ENCODE measurements at places on chromosomes 6 and 20.

DNA sequence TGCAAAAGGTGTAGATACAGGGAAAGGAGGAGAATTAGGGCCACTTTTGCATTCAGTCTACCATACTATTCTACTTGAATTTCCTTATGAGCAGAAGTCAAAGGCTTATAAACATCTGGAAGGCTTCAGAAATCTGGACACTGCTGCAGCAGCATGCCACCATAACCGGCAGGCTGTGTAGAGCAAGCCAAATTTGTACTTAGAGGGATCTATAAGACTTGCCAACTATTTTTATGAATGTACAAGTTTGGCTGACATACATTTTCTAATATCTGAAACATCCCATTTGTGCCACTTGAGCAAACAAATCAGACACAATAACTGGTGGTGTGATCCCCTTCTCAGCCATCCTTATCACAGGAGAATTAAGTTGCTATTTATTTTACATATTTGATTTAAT is 14.0 kb upstream of the PLCB1 start:
- no peak for DNase-seq

DNA sequence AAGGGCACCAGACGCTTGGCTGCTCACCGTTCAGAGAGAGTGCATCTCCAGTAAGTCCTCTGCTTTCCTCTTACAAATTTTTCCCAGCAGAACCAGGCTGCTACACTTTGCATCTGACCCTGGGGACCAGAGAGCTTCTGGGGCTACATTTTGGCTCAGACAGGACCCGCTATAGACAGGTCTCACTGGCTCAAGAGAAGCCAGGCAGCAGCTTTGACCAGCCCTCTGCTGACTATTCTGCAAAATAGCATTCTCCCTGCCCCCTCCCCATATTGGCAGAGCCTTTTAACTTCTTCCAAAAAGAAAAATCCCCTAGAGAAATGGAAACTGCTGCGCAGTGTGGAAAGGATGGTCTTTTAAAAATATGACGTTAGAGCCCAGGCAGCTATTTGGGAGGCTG is 37.2 kb downstream of the CPXM1 start:
- no peak for DNase-seq

GRCh38 chr6:110778333-110778732 is 36.9 kb downstream of the CDK19 start:
- DNase-seq: no peak

- no peak for DNase-seq
These were observed 193.8 kb upstream of the SNX9 start for GRCh38 chr6:157629220-157629619.

DNA sequence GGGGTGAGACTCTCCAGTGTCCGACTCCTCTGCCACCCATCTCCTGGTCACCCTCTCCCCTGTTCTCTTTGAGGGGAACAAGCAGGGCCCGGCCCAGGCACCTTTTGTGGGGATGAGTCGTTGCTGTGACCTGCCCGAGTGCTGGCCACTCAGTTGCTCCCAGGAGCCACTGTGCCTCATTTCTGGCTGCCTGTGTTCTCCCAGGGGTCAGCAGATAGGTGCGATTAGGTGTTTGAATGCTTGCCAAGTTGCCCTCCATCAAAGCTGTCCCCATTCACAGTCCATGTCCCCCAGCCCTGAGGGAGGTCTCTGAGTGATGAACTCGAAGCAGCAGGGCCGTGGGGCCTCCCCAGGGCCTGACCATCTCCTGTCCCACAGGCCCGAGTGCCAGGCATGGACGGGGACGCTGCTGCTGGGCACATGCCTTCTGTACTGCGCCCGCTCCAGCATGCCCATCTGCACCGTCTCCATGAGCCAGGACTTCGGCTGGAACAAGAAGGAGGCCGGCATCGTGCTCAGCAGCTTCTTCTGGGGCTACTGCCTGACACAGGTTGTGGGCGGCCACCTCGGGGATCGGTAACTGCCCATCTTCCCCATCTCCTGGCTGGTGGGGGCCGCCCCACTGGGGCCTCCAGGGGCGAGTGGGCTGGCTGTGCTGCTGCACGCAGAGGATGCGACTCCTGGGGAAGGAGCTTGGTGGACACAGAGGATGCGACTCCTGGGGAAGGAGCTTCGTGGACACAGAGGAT is 4.1 kb downstream of the SLC17A9 start:
- no peak for DNase-seq

DNA sequence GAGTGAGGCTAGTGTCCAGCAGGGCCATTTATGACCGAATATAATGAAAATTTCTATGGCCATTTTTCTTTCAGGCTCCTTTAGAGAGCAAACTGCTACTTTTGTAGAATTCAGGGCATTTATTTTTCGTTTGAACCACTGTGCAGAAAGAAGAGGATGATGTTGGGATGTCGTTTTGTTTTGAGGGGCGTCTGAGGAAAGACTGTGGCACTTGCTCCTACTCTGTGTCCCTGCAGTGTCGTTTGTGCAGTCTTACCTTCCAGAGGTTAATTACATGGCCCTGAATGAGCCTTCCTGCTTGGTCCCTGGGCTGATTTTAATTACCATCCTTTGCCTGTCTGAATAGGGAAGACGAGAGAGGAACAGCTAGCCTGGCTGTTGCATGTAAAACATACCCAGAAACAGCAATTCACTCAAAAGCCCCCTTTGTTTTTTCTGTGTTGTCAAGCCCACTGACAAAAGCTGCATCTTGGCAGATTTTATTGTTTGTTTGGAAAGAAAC is 65.3 kb downstream of the CTNNBL1 start:
- DNase-seq: no peak

- peak; percentile 97 for DNase-seq
These were observed at the start of gene PPP1R10 for GRCh38 chr6:30616811-30617564. Gene PPP1R10 (minus strand): TSS chr6:30617243. CDS start chr6:30609944, 7,299 bp downstream.

GRCh38 chr20:4018023-4018748 is 2.8 kb upstream of the RNF24 start:
- no peak for DNase-seq

GRCh38 chr20:10689385-10689784 is 15.6 kb upstream of the JAG1 start:
- no peak for DNase-seq

DNA sequence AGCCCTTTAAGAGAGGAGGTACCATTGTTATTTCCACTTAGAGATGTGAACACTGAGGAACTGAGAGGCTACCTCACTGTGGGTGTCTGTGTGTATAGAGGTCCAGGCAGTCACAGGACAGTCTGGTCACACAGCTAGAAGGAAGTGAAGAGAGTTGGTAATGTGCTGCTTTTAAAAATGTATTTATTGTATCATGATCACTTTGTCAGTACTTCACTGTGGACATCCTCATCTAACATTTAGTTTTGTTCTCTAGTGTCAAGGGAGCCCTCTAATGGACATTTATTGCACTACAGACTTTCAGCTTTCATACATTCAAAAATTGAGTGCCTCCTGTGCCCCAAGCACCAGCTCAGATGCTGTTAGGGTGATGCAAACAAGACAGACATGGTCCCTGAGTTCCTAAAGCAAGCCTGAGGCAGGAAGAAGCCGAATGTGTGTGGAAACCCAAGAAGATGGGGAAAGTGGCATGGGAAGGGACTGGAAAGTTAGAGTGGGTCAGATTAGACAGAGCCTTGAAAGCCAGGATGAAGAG is 123.0 kb downstream of the SLC16A10 start:
- DNase-seq: peak; percentile 71

DNA sequence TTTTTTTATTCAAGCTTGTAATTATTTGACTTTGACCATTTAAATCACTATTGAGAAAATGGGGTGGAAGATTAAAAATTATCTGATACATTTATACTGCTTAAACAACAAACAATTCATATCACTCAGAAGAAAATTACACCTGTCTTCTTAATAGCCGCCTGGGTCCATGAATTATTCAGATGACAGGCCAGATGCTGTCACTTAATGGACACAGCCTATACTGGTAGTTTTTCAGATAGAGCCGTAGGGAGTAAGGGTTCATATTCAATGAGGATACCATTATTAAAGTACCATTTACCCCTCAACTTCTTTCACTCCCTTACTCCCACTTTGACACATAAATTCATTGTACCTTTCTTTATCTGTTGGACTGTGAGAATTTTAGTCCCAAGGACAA is 1193.4 kb upstream of the MAP3K7 start:
- DNase-seq: no peak

DNA sequence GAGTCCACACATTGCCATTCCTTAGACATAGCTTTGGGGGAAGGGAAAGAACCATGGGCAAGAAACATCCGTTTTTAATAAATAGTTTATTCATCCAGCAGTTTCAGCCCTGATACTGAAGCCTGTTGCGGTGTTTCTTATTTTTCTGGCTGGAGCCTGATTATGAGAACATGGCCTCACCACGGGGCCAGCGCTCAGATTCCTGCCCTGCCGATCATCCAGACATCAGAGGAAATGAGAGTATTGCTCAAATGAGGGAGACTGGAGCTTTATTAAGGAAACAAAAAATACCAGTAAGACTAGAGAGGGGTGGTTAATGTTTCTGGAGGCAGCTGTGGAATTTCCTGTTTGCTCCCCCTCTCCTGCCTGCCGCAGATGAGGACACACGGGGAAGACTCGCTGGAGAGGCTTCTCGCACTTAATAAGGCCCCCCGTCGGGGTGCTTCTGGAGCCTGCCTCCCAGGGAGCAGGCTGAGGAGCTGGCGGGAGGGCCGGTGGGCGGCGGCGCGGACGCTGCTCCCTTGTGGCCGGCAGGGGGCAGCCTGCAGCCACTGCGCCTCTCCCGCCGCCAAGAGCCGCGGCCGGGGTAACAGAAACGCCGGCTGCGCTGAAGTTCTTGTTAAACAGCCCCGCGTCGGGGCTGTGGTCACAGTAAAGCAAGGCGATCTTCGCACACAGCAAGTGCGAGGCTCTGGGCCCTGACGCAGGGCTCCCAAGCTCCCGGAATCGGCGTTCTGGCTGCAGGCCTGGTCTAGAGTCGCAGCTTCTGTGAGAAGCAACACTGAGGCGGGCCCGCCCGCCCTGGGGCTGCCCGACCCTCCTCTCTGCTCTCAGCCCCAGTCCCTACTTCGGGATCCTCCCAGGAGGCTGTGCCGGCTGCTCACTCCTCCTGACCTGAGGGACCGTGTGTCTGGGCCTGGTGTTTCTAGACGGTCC is 17.5 kb downstream of the LEMD2 start:
- peak; percentile 61 for DNase-seq
